Foreskin melanocyte (primary cell): ENCODE measurements at places on chromosomes 13 and 19.

GRCh38 chr13:58704953-58705352 lies 1073.4 kb downstream of the PCDH17 start:
- no peak for DNase-seq

DNA sequence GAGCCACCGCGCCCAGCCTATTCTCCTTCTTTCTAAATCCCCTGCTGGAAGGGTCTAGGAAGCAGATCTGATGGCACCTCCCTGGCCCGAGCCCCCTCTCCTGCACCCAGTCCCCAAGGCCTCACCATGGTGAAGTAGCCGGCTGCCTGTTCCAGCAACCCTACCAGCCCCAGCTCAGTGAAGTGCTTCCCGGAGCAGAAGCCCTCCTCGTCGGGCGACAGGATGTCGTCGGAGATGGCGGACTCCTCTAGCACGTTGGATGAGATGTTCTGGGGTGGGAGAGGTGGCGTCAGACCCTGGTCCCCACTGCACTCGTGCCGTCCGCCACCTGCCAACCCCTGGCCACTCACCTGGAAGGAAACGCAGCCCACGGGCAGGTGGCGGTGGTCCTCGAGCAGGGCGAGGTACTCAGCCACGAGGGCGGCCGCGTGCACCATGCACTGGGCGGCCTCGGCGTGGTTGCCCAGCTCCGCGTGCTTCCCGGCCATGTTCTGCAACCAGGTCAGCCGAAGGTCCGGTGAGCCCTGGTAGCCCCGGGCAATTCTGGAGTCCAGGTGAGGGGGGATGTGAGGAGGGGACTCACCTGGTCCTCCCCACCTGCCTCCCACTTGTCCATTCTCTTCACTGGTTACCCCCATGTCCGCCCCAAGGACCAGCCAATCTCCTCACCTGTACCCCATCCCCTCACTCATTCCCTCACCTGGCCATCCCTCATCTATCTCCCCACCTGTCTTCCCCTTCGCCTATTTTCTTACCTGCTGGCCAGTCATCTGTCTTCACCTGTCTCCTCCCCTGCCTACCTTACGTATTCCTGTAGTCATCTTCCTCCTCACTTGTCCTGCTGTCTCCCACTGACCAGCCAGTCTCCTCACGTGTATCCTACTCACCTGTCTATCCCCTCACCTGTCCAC lies 11.5 kb upstream of the KANK2 start:
- no peak for DNase-seq

DNA sequence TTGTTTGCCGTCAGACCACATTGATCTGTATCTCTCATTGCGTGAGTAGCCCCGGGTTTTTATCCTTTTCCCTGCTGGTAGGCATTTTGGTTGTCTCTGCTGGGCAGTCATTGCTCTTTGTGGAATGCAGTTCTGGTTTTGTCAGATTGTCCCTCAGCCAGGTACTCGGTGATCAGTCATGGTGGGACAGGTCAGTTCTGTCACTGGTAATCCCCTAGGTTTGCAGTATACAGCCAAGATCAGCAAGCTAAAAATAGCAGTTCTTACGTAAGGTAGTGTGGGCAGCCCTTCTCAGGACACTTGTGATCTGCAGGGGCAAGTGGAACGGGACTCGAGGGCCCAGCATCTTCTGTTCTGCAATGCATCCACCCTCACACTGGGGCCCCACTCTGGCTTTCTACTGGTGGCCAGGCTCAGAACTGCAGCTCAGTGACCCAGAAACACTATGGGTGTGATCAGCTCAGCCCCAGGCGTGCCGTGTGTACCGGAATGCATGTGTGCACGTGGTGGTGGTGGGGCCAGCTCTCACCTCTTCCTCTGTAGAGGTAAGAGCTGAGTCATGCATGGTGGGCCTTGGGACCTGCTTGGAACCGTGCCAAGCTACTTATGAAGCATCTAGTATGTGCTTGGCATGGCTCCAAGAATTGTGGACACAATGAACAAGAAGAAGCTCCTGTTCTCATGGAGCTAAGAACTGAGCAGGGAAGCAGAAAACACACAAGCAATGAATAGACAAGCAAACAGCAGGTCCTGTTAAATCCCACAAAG lies 6.3 kb downstream of the PLEKHF1 start:
- peak; percentile 80 for DNase-seq

DNA sequence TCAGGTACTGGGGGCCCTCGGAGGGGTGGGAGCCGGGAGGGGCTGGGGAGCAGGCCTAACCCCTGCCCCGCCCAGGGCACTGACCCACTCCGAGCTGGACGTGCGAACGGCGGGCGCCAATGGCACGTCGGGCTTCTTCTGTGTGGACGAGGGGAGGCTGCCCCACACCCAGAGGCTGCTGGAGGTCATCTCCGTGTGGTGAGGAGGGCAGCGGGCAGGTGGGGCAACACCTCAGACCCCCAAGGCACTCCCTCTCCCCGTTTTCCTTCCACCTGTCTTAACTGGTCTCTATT lies 18.2 kb downstream of the HPN start:
- DNase-seq = no peak

- DNase-seq = no peak
These were observed 25.0 kb downstream of the GRIN2D start for GRCh38 chr19:48418317-48419064.

- DNase-seq = no peak
These were observed 687 bp upstream of the CIRBP start for GRCh38 chr19:1268226-1269064.

- DNase-seq = peak; percentile 97
These were observed 37.6 kb downstream of the GRIK5 start for GRCh38 chr19:42032431-42032830.

DNA sequence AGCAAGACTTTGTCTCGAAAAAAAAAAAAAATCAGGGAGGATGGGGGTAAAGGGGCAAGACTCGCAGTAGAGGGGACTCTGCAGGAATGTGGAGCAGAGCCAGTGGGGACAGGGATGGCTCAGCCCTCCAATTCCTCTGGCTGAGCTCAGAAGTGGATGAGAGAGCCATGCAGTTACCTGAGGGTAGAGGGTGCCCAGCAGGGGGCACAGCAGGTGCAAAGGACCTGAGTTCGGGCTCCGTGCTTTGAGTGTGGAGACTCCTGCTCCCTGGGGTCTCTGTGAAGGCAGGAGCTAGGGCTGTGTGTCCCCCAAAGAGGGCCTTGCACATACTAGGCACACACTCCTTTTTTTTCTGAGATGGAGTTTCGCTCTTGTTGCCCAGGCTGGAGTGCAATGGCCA lies 7.7 kb downstream of the DOCK6 start:
- no peak for DNase-seq

DNA sequence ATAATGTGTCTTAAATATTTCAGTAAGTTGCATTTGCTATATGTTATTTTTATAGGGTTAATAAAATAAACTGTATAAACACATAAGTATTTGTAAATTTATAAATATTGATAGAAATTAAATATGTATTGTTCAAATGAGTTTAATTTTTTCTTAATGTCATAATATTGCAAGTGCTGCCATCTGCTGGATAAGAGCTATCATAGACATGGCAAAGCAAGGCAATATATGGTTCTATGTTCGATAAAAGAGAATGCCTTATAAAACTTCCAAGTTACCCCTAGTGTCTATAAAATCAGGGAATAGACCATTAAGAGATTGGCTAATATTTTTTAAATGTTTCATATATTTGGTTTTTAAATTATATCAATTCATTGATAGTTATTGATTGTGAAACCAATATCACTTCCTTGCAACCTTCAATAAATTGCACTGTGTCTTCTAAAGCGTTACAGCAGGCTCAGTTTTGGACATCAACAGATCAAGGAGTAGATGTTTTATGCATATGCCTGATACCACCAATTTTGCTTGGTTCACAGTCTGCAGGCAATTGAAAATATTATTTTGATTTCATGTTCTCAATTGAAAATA lies 29.0 kb upstream of the SLITRK6 start:
- DNase-seq = no peak

GRCh38 chr13:110047496-110047895 lies 259.5 kb downstream of the COL4A1 start:
- no peak for DNase-seq

- DNase-seq = no peak
These were observed 16.2 kb downstream of the CAPN12 start for GRCh38 chr19:38727868-38728660.

DNA sequence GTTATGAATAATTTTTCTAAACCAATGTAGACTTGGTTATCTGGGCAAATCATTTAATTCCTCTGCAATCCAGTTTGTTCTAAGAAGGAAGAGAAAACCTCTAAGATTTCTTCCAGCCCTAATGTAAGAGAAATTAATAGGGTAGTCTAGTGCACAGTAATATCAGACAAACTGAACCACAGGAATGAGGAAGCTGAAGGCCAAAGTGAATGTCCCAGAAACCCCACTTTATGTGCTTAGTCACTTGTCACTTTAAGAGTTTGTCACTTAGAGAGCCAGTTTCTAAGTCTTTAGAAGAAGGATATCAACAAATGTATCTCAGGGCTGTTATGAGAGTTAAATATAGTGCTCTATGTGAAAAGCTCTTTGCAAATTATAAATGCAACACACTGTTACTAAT lies 750.6 kb downstream of the DIAPH3 start:
- DNase-seq = no peak

DNA sequence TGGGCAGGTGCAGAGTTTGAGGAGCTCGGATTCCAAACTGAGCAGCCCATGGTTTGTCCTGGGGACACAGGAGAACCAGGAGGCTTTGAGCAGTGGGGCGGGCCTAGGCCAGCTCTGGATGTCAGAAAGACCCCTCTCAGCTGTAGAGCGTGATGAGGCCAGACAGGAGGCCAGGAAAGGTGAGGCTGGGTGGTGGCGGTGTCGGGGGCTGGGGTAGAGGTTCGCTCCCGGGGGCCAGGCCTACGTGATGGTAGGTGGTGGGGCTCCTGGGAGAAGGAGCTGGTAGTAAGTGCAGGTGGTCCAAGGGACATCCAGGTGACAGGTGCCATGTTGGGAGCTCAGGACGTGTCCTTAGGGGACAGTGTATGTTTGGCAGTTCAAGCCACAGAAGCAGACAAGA lies 13.5 kb upstream of the PTOV1 start:
- DNase-seq = no peak

DNA sequence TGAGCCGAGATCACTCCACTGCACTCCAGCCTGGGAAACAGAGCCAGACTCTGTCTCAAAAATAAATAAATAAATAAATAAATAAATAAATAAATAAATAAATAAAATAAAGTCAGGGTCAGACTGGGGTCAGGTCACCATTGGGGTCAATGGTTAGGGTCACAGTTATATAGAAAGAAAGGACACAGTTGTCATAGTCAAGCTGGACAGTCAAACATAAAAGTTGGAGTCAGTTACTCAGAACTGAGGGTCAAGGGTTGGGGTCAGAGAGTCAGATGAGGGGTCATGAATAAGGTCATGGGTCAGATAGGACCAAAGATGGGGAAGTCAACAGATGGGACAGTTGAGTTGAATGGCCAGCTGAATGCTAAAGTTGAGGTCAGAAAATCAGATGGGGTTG lies 16.7 kb upstream of the EPOR start:
- no peak for DNase-seq

DNA sequence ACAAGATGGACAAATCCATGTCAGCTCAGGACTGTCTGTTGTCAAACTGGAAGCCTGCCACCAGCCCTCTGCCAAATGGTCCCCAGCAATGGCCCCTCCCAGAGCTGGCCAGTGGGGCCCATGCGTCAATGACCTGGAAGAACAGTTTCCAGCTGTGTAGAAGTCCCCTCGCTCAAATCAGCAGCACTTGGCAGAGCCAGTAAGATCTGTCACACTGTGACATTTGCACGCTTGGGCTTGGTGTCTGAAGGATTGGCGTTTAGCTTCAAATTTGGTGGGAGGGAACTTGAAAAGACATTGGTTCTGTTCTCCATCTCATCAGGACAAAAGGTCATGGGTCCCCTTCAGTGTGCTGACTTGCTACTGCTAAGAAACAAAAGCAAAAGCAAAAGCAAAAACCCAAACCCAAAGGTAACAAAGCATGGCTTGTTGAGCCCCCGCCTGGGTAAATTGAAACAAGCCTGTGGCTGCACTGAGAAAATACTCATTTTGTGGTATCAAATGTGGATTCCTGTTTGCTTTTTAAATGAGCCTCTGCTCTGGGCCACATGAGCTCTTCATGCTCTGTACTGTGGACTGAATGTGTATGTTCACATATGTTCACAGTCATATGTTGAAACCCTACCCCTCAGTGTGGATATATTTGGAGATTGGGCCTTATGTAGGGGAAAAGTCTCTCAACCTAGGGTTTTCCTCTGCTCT lies 253.6 kb upstream of the MAB21L1 start:
- DNase-seq = no peak

DNA sequence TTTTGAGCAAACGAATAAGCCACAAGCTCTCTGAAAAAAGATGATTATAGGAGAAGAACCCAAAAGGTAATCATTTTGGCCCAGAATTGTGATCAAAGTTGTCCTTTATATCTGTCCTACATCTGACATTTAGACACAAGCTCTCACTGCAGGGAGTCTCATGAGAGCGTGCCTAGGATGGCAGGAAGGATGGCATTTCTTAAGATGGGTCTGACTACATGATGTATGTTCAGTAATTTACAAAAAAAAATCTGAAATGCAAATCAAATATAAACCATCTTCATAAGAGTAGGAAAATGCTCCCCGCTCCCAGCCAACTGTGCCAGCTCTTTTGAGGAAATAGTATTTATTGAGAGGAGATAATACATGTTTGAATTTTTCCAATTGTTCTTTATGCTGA lies 81.0 kb upstream of the MBNL2 start:
- DNase-seq = no peak

GRCh38 chr13:92313382-92313781 lies 913.2 kb upstream of the GPC6 start:
- DNase-seq = no peak

GRCh38 chr19:3723883-3724282 lies 15.7 kb downstream of the TJP3 start:
- DNase-seq = no peak

DNA sequence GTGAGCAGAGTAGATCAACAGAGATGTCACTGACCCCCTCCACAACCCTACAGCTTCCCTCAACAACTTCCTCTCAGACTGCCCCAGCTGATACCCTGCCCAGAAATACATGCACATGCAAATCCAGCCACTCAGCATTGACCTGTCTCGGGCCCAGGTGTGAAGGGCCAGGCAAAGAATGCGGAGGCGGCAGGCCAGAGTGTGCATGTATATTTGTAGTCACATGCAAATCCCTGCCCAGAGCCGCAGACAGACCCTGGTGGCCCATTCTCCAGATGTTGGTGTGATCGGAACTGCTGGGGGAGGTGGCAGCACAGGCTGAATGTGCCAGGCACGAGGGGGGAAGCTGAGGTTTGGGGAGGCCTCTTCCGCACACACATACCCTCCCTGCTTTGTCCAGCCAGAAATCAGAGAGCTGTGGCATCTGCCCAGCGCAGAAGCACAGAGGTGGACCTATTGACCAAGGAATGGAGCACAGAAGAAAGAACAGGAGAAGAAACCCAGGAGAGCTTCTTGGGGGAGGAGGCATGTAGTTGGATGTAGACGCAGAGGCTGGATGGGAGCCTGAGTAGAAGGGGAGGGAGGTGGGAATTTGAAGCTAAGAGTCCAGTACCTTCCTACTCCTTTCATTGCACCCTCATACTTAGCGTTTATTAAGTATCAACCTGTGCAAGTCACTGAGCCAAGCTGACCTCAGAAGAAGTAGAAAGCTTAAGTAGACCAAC lies 14.4 kb downstream of the MEF2B start:
- no peak for DNase-seq
